ENCODE measurements at places on chromosomes 7 and 10. TPM values are rescaled to one million over a fixed set of nuclear protein-coding genes. Genes with fewer than 3 reads are reported as not detected.

- H3K4me1 ChIP-seq, result no peaks in the 10 kb centered on the region
- H3K27me3 ChIP-seq, result no peaks in the 10 kb centered on the region
- no peaks in the 10 kb centered on the region for H3K36me3 ChIP-seq
- H3K27ac ChIP-seq, result no peak overlapping the region
Observed at GRCh38 chr7:7651479-7651878, 10.9 kb downstream of the UMAD1 start.

PDGFA gene
- 23.2 TPM for polyA plus RNA-seq

DNA sequence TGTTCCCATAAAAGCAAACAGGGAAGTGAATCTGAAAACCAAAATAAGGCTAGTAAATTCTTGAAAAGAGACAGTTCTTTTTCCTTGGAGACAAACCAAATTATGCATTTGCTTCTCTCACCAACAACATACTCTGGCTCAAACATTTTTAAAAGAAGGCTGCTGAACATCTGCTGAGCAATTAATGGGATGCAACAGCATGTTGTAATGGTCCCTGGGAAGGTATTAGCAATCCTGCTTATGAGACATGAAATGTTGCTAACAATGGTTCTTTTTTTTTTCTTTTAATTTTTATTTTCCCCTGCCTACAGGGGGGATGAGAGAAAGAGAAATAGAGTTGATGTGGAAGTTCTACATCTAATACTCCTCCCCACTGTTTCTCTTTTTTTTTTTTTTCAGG lies 572.1 kb downstream of the SORCS1 start:
- H3K36me3 ChIP-seq, result no peaks in the 10 kb centered on the region
- no peak for DNase-seq
- no peak overlapping the region for H3K4me3 ChIP-seq
- no peaks in the 10 kb centered on the region for H3K4me1 ChIP-seq

GRCh38 chr10:72564596-72564995 lies 61.3 kb downstream of the MICU1 start:
- H3K27ac ChIP-seq, result no peak overlapping the region
- H3K27me3 ChIP-seq, result no peaks in the 10 kb centered on the region
- DNase-seq, result no peak
- H3K4me1 ChIP-seq, result no peaks in the 10 kb centered on the region

CPA4 gene
- 0.22 TPM for polyA plus RNA-seq

DNA sequence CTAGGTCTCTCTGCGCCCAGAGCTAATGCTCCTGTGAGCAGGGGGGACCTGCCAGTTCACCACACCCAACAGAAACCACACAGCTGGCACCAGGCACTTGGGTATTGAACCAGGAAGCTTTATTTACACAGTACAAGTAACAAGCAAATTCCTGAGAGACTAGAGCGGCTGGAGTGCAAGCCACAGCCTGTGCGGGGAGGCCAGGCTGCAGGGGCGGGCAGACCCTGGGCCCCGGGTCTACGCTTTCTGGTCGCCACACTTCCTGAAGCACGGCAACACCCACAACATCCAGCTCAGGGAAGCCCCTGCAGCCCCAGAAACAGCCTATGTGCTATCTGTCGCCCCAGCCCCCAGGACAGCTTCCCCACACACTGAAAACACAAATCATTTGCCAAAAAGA lies 125.0 kb downstream of the FAM53B start:
- H3K4me3 ChIP-seq, result no peak overlapping the region
- H3K36me3 ChIP-seq, result peaks cover 2% of the 10 kb centered on the region
- H3K27ac ChIP-seq, result no peak overlapping the region
- DNase-seq, result no peak

ETV1 gene
- 5.8 TPM for polyA plus RNA-seq

DNA sequence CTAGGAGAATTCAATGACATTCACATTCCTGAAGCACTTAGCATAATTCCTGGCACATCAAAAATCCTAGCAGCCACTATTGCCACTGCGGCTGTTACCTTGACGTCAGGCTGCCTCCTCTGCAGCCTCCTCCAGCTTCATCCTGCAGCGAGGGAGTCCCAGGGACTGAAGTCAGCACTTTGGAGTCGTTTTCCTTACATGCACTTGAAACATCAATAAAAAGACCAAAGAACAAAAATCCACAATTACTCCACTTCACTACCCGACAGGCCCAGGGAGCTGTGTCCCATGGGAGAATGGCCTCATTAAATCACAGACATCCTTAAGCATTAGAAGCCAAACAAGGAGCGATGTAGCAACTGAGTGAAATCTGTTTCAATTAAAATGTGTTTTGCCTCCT lies 48.6 kb upstream of the NANOS1 start:
- no peaks in the 10 kb centered on the region for H3K36me3 ChIP-seq
- H3K27ac ChIP-seq, result no peak overlapping the region
- H3K4me3 ChIP-seq, result no peak overlapping the region
- H3K4me1 ChIP-seq, result no peaks in the 10 kb centered on the region

MYH16 gene
- 0.01 TPM for polyA plus RNA-seq

- no peaks in the 10 kb centered on the region for H3K27me3 ChIP-seq
- peaks cover 21% of the 10 kb centered on the region for H3K36me3 ChIP-seq
- no peak overlapping the region for H3K27ac ChIP-seq
Observed at GRCh38 chr7:50690541-50691011, 92.1 kb downstream of the GRB10 start.

GRCh38 chr7:71682181-71682580 lies 550.2 kb downstream of the GALNT17 start:
- no peaks in the 10 kb centered on the region for H3K27me3 ChIP-seq
- DNase-seq, result no peak
- no peaks in the 10 kb centered on the region for H3K36me3 ChIP-seq
- H3K27ac ChIP-seq, result no peak overlapping the region

- no peaks in the 10 kb centered on the region for H3K36me3 ChIP-seq
- H3K27ac ChIP-seq, result no peak overlapping the region
- no peaks in the 10 kb centered on the region for H3K4me1 ChIP-seq
- no peak overlapping the region for H3K4me3 ChIP-seq
Observed at GRCh38 chr7:52297128-52297527, 738.3 kb upstream of the POM121L12 start.

ZNF804B gene
- polyA plus RNA-seq, result not detected

- H3K36me3 ChIP-seq, result peaks cover 25% of the 10 kb centered on the region
- H3K27ac ChIP-seq, result no peak overlapping the region
- H3K4me3 ChIP-seq, result no peak overlapping the region
- no peaks in the 10 kb centered on the region for H3K4me1 ChIP-seq
Observed at GRCh38 chr10:78009662-78010061, 19.7 kb downstream of the POLR3A start.

DNA sequence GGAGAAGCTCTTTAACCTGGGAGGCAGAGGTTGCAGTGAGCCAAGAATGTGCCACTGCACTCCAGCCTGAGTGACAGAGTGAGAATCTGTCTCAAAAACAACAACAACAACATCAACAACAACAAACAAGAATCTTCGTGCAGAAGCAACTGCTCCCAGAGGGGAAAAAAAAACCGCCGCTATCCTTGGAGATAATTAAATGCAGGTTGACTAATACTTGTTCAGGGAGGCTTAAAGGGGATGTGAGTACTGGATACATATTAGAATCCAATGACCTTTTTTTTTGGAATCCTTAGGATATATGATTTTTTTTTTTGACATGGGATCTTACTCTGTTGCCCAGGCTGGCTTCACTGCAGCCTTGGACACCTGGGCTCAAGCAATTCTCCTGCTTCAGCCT lies 89.6 kb upstream of the FAM171A1 start:
- H3K27ac ChIP-seq, result no peak overlapping the region
- no peak overlapping the region for H3K4me3 ChIP-seq
- no peak for DNase-seq
- H3K36me3 ChIP-seq, result no peaks in the 10 kb centered on the region

GRCh38 chr7:9854605-9855004 lies 1119.1 kb upstream of the PHF14 start:
- no peaks in the 10 kb centered on the region for H3K4me1 ChIP-seq
- DNase-seq, result no peak
- H3K36me3 ChIP-seq, result no peaks in the 10 kb centered on the region
- H3K27ac ChIP-seq, result no peak overlapping the region
- no peak overlapping the region for H3K4me3 ChIP-seq

CNPY1 gene
- polyA plus RNA-seq, result not detected

PLCE1 gene
- 0.01 TPM for polyA plus RNA-seq

DNA sequence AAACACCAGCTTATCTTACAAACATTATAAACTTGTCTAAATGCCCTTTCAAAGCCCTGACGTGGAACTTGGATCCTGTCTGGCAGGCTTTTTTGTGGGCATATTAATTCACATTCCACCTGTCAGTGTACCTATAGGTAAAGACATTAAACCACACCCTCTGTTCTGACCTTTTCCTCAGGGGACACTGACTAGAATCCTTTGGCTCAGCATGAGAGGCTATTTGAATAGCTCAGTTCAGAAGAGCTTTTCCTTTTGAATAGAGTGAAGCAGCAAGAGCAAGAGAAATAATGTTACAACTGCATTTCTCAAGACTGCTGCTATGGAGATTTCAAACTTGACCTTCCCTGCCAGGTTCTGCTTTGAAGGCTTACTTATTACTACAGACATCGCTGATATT lies 76.9 kb downstream of the CYP51A1 start:
- no peaks in the 10 kb centered on the region for H3K4me1 ChIP-seq
- H3K36me3 ChIP-seq, result peaks cover 4% of the 10 kb centered on the region
- no peaks in the 10 kb centered on the region for H3K27me3 ChIP-seq
- no peak for DNase-seq
- no peak overlapping the region for H3K27ac ChIP-seq

LMBR1 gene
- 14.0 TPM for polyA plus RNA-seq

- DNase-seq, result no peak
- H3K36me3 ChIP-seq, result no peaks in the 10 kb centered on the region
- H3K4me3 ChIP-seq, result no peak overlapping the region
Observed at GRCh38 chr10:121084016-121084674, 233.0 kb downstream of the WDR11 start.

EGFR gene
- 1.3 TPM for polyA plus RNA-seq

- peaks cover 12% of the 10 kb centered on the region for H3K4me1 ChIP-seq
- DNase-seq, result peak; percentile 83
- H3K4me3 ChIP-seq, result peak overlapping the region; percentile 79
- H3K27me3 ChIP-seq, result peaks cover 29% of the 10 kb centered on the region
- no peaks in the 10 kb centered on the region for H3K36me3 ChIP-seq
Observed at GRCh38 chr10:21497177-21497807, 28.2 kb downstream of the SKIDA1 start.

DNA sequence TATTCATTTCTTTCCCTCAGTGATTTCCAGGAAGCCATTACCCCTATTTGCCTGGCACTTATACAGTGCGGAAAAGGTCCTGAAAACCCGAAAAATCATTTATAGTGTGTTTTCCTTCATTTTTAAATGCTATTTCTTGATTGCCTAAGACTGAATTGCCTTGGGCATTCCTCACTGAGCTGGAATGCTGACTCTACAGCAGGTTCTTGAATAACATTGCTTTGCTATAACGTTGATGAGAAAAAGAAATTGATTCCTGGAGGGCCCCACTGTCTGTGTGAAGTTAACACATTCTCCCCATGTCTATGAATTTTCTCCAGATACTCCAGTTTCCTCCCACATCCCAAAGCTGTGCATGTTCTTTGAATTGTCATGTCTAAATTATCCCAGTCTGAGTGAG lies 308.5 kb downstream of the EXOC4 start:
- no peak for DNase-seq
- no peak overlapping the region for H3K27ac ChIP-seq
- no peaks in the 10 kb centered on the region for H3K27me3 ChIP-seq

GRCh38 chr10:132434405-132435005 lies 37.5 kb downstream of the PWWP2B start:
- H3K4me1 ChIP-seq, result peaks cover 2% of the 10 kb centered on the region
- H3K27me3 ChIP-seq, result no peaks in the 10 kb centered on the region
- no peak overlapping the region for H3K27ac ChIP-seq
- peak; percentile 22 for DNase-seq
- H3K36me3 ChIP-seq, result no peaks in the 10 kb centered on the region

DNA sequence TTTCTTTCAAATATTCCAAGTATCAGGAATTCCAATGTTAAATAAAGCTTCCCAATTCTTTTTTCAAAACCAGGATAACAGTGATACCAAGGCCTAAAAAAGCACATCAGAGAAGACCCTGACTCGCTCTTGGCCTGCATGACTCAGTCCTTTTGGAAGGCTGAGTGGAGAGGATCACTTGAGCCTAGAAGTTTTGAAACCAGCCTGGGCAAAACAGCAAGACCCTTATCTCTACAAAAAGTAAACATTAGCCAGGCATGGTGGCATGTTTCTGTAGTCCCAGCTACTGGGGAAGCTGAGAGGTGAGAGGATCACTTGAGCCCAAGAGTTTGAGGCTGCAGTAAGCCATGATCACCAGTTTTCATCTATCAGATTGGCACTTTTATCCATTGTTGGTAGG lies 18.7 kb downstream of the NFE2L3 start:
- H3K4me3 ChIP-seq, result no peak overlapping the region
- H3K27me3 ChIP-seq, result no peaks in the 10 kb centered on the region
- no peak overlapping the region for H3K27ac ChIP-seq
- DNase-seq, result no peak
- H3K36me3 ChIP-seq, result no peaks in the 10 kb centered on the region

- H3K27me3 ChIP-seq, result no peaks in the 10 kb centered on the region
- no peak overlapping the region for H3K4me3 ChIP-seq
- H3K36me3 ChIP-seq, result peaks cover 2% of the 10 kb centered on the region
- no peaks in the 10 kb centered on the region for H3K4me1 ChIP-seq
Observed at GRCh38 chr10:17689137-17689536, 45.2 kb downstream of the STAM start.

PAOX gene
- polyA plus RNA-seq, result 3.8 TPM

DNA sequence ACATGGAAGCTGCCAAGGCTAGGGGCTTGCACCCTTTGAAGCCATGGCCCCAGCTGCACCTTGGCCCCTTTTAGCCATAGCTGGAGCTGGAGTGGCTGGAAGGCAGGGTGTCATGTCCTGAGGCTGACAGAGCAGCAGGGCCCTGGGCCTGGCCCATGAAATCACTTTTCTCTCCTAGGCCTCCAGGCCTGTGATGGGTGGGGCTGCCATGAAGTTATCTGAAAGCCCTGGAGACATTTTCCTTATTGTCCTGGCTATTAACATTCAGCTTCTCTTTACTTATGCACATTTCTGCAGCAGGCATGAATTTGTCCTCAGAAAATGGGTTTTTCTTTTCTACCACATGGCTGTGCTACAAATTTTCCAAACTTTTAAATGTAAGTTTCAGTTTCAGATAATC lies 106.9 kb upstream of the ELMO1 start:
- no peak for DNase-seq
- H3K27me3 ChIP-seq, result peaks cover 7% of the 10 kb centered on the region
- H3K4me1 ChIP-seq, result no peaks in the 10 kb centered on the region
- no peaks in the 10 kb centered on the region for H3K36me3 ChIP-seq

DNA sequence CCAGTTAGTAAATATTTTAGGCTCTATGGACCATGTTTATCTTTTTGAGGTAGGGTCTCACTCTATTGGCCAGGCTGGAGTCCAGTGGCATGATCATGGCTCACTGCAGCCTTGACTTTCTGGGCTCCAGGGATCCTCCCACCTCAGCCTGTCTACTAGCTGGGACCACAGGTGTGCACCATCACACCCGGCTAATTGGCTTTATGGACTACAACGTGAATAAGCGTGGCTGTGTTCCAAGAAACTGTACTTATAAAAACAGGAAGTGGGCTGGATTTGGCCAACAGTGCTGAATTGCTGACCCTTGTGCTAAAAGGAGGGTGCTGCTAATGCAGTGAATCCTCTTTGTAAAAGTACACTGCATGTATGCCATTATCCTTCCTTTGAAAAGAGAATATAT lies 111.7 kb upstream of the CDK13 start:
- no peak overlapping the region for H3K4me3 ChIP-seq
- peaks cover 33% of the 10 kb centered on the region for H3K27me3 ChIP-seq
- H3K4me1 ChIP-seq, result no peaks in the 10 kb centered on the region
- H3K27ac ChIP-seq, result no peak overlapping the region
- DNase-seq, result peak; percentile 35
- no peaks in the 10 kb centered on the region for H3K36me3 ChIP-seq

GRCh38 chr7:149766135-149766675 lies 7.2 kb downstream of the ZNF467 start:
- peaks cover 2% of the 10 kb centered on the region for H3K4me1 ChIP-seq
- no peaks in the 10 kb centered on the region for H3K36me3 ChIP-seq
- H3K4me3 ChIP-seq, result no peak overlapping the region
- H3K27me3 ChIP-seq, result peaks cover 1% of the 10 kb centered on the region

PRPS1L1 gene
- polyA plus RNA-seq, result not detected
